ENCODE measurements at places on chromosomes 11 and 22.

- DNase-seq: no peak
Measured at GRCh38 chr11:61711498-61711897, 31.3 kb downstream of the DAGLA start.

GRCh38 chr11:73139476-73140198 is 2.5 kb downstream of the FCHSD2 start:
- no peak for DNase-seq

- DNase-seq: no peak
Measured at GRCh38 chr22:18154821-18155390, 4.9 kb downstream of the USP18 start.

DNA sequence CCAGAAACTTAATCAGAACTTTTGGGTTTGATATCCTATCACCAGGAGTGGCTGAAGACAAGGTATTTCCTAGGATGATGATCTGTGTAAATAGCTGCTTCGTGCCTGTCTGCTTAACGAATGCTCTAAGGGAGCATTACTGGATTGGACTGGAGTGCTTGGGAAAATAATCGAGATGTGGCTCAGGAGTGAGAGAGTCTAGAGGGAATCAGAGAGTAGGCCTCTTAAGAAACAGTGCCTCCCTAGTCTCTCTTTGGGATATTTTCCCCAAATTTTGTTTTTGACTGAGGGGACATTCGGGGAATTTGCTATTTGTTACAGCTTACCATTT is 2.5 kb downstream of the MAML2 start:
- DNase-seq: no peak

DNA sequence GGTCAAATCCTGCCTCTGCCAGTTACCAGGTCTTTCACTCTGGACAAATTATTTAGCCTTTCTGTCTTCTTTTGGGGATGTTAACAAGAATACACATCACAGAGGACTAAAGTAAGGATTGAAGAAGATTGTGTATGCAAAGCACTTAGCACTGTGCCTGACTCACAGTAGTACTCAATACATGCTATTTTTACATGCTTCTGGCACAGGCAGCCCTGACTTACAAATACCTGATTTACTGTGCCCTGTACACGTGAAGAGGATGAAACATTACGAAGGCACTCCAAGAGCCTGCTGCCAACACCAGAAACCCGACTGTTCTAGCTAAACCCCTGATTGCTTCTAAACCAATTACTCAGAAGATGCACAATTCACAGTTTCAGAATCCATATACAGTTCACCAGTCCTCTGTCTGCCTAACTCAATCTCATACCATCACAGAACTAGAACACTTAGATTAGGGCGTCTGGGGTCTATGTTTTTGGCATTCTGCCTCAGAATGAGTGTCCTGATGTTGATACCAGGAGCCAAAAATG is 300.9 kb upstream of the DDI1 start:
- no peak for DNase-seq

GRCh38 chr11:5737670-5738392 is 1.6 kb downstream of the OR56B1 start:
- no peak for DNase-seq

GRCh38 chr22:39664485-39665200 is 94.1 kb downstream of the CACNA1I start:
- DNase-seq: no peak

DNA sequence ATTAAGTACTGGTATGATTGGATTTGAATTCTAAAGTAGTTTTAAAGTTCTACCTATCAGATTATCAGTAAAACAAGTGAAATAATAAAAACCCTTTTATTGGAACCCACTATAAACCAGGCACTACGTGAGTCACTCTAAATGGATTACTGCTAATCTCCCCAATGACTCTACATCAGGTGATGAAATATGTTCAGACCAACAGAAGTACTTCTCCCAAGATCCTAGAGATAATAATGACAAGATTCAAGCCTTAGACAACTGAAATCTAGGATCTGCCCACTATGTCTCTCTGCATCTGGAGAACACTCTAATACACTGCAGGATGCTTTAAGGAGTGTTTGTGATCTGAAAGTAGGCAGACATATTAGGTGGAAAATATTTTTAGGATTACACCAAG is 652.1 kb upstream of the CHORDC1 start:
- no peak for DNase-seq

DNA sequence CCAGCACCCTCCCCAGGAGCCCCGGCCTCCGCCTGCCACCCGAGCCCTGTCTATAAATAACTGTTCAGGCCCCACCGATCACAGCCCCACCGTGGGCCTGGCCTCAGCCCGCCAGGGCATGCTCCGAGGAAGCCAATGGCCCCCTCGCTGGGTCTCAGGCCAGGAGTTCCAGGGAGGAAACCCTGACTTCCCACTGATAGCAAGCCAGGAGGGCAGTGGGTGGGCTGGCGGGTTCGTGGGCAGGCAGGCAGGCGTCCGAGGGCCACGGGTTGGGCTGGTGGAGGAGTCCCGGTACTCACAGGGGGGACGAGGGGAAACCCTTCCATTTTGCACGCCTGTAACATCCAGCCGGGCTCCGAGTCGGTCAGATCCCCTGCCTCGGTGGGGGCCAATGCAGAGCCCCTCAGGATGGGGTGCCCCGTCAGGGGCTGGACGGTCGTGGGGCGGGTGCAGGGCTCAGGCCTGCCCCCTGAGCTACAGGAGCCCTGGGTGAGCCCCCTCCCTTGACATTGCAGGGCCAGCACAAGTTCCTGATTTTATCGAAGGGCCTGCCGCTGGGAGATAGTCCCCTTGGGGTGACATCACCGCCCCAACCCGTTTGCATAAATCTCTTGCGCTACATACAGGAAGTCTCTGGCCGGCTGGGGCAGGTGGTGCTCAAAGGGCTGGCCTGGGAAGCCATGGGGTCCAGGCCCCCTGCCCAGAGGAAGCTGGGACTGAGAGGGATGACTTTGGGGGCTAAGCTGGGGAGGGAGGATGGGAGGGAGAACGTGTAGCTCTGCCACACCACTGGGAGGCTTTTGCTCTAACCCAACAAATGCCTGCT is at the start of gene SPI1:
SPI1 (minus strand) TSS at position 538 of the 826 bp plus-strand sequence; CDS start at position 344, 194 bp downstream.
- DNase-seq: no peak

- DNase-seq: peak; percentile 71
Measured at GRCh38 chr22:21014202-21014725, 701 bp upstream of the P2RX6 start.

- DNase-seq: no peak
Measured at GRCh38 chr11:17014833-17015626, 816 bp upstream of the PLEKHA7 start.

- no peak for DNase-seq
Measured at GRCh38 chr22:43854121-43854785, 8.1 kb downstream of the SULT4A1 start.

DNA sequence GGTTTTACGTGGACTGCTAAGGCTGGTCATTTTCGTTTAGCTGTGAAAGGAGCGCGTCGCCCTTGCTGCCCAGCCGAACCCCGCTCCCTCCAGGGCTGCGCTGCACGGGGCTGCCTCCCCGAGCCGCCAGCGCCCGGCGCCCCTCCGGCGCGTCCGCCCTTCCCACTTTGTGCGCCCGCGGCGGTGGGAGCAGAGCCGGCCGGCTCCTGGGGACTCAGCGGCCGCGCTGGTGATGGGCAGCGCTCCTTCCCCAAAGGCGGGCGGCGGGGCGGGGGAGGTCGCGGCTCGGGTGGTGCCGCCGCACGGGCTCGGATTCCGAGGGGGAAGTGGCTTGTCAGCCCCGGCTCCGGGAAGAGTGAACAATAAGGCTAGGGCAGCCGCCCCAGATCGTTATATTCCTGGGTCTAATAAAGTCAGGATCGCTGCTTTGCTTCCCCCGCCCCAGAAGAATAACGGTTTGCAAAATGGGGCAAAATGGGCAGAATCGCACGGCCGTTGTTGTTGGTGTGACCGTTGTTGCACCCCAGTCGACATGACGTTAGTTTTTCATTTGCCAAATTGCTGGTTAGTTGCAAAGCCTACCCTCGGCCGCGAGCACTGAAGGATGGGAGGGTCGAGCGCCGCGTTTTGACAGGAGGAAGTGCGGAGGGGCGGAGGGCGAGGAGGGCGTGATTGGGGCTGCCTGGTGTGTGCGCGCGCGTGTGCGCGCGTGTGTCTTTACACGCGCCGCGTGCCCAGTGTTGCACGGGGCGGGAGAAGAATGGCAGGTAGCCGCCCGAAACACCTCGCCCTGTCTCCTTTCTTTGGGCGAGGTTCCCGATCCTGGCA is 745 bp downstream of the NCAM1 start:
- no peak for DNase-seq

GRCh38 chr22:45235101-45235777 is 5.5 kb downstream of the KIAA0930 start:
- DNase-seq: no peak

- no peak for DNase-seq
Measured at GRCh38 chr11:33753304-33753967, 17.2 kb upstream of the CD59 start.

DNA sequence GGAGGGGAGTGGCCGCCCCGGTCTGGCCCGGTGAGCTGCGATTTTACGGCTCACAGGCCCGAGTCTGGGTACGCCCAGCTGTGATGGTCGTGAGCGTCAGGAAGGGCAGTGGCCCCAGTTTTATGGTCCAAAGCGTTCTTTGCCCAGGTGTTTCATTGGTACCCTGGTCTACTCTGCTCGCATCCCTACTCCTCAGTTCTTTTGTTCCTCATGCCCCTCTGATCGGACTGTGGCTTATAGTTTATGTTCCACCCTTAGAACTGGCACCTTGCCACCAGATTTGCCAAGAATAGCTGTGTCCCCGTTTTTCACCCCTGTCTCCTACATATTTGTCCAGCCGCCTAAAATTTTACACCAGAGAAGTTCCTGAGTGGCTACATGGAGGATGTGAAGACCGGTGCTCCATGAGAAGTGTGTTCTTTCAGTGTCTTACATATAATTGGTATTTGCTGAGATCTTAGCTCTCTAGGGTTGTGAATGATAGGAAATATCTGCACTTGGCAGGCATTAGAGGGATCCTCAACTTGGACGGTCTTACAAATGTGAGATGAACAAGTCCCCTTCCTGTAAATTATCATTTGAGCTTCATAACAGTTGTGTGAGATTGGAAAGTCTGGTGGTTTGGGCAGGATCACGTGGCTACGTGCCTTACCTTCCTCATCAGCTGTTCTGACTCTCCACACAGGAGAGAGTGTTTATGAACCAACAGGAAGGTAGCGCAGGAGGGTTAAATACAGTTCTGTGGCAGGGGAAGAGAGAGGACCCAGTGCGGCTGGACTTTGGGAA is 1.1 kb downstream of the PANX1 start:
- no peak for DNase-seq

GRCh38 chr11:62461740-62462507 is 43.1 kb downstream of the SCGB1A1 start:
- no peak for DNase-seq

- no peak for DNase-seq
Measured at GRCh38 chr11:65375012-65375411, 7.4 kb downstream of the SLC25A45 start.

- no peak for DNase-seq
Measured at GRCh38 chr22:39361496-39361895, 11.7 kb downstream of the SYNGR1 start.

GRCh38 chr22:39658806-39659463 is 88.4 kb downstream of the CACNA1I start:
- no peak for DNase-seq

DNA sequence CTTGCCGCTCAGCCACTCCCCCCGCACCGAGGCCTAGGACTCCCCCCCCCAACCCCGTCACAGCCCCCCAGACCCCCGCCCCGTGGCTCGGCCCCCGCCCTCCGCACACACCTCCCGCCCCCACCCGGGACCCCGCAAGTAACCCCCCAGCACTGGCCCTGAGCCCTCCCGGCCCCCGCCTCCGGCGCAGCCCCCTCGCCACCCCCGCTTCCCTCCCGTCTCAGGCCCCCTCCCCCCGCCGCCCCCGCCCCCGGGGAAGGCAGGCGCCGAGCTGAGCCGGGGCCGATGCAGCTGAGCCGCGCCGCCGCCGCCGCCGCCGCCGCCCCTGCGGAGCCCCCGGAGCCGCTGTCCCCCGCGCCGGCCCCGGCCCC is 1.5 kb downstream of the SHANK3 start:
- no peak for DNase-seq

DNA sequence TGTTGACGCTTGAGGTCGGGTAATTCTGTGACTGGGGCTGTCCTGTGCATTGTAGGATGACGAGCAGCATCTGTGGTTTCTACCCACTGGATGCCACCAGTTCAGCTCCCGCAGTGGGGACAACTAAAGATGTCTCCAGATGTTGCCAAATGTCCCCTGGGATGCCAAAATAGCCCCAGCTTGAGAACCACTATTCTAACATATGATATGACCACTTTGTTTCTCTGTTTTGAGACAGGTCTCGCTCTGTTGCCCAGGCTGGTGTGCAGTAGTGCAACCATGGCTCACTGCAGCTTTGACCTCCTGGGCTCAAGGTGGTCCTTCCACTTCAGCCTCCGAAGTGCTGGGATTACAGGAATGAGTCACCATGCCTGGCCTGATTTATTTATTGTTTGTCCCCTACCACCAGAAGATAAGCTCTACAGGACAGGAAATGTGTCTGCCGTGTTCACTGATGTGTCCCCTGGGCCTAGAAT is 4.4 kb upstream of the MEN1 start:
- no peak for DNase-seq

DNA sequence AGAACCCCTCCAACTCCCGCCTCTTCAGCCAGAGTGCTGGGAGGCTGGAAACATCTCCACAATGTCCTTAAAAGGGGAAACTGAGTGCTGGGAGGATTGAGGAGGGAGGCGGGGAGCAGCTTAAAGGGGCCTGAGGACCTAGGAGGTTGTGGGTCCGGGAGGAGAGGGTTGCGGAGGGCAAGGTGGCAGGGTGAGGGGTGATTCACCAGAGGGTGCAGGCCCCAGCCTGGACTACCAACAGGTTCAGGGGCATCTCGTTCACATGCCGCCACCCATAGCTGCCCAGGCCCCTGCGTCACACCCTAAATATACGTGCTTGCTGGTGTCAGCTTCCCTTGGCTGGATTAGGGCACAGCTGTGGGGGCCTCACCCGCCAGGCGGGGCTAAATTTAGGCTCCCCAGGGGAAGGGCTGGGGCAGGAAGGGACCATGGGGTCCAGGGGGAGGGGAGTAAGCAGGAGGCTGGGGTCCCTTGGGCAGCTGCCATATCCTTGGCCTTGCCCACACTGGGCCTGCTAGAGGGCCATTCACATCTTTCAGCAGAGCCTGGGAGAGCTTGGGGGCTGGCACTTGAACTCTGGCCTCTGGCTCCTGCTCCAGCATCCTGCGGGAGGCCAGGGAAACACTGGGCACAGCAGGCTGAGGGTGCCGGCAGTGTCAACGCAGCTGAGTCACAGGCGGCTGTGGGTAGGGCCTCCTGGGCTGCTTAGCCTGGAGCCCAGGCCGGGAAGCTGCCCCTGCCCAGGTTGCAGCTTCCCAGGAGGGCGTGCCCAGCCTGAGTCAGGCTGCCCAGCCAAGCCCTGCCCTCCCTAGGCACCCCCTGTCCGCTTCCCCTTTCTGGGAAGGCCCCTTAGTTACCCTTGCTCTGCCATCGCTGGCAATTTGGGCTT is 1.3 kb downstream of the EHBP1L1 start:
- DNase-seq: no peak

DNA sequence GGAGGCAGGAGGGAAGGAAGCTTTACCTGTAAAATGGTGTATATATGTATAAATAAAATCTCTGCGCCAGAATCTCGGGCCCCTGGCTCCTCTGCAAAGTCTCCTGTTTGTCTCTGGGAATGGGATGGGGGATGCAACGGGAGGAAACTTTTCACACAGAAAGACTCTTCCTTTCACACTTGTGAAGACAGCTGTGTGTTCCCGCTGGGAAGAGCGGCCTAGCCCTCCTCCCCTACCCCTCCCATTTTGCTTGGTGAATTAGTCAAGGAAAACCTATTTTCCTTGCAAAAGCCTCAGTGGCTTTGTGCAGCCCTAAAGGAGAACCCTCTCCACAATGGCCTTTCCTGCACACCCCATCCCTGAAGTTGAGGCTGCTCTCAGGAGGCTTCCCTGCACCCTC is 9.4 kb upstream of the IGF2 start:
- DNase-seq: no peak

Measured in AG09319 (cell line).